ENCODE measurements at places on chromosomes 6 and 20.

GRCh38 chr6:125325586-125325985 is 23.8 kb upstream of the HDDC2 start:
- DNase-seq: no peak

GRCh38 chr6:97978855-97979271 is 695.8 kb upstream of the MMS22L start:
- no peak for DNase-seq

- DNase-seq: peak; percentile 18
Observed at GRCh38 chr6:43334466-43335095, 26.0 kb upstream of the CRIP3 start.

DNA sequence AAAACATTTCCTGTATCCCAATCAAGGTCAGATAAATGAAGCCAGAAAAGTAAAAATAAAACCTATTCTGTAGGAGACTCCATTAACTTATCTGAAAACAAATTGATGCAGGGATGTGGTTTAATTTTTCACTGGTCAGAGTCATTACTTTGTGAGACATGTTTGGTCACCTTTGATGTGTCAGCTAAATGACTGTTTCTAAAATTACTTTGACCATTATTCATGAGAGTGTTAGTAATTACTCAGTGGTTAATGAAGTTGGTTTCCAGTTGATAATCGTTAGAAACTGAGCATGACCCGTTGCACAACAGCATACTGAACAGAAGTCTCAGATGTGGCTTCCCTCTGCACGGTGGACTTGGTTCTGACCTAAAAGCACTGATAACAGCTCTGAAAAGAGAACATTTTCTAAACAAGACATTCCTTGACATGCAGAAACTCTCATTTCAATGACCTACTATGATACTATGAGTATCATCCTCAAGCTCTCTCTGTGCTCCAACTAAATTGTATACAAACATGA is 410.5 kb upstream of the RNF217 start:
- DNase-seq: no peak

DNA sequence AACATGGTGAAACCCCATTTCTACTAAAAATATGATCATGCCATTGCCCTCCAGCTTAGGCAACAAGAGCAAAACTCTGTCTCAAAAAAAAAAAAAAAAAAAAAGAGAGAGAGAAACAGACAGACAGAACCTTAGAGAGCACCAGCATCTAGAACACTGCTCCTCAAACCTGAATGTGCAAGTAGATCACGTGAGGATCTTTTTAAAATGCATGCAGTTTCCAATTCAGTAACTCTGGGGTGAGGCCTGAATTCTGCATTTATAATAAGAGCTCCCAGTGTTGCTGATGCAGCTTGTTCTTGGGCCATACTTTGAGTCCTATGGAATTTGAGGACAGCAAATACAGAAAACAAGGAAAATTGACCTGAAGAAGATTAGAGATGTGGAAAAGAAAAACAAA is 218.3 kb downstream of the ALDH8A1 start:
- DNase-seq: no peak

DNA sequence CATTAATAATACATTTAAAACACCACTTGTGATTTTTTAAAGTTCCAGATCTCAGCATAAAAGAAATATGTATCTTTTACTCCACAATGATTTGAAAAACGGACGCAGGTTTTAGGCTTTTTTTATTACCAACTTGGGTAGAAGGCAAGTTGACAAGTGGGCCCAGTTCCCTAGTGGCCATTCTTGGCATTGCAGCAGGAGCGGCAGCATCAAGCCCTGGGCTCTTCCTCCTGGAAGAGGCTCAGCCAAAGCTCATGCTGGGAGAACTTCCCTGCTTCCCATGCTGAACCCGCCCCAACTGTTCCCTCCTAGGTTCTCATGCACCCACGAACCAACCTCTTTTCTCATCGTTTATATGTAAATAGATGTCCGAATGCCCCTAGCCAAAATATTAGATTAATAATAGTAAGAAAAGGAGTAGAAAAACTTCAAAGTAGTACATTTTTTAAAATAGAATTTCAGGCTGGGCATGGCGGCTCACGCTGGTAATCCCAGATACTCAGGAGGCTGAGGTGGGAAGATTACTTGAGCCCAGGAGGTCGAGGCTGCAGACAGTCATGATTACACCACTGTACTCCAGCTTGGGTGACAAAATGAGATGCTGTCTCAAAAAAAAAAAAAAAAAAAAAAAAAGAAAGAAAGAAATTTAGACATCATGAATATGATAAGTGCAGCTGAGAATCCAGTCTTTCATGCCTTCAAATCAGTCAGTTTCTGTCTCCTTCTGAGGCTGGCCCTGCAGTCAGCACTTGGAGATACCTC is 18.2 kb upstream of the MYB start:
- peak; percentile 33 for DNase-seq

DNA sequence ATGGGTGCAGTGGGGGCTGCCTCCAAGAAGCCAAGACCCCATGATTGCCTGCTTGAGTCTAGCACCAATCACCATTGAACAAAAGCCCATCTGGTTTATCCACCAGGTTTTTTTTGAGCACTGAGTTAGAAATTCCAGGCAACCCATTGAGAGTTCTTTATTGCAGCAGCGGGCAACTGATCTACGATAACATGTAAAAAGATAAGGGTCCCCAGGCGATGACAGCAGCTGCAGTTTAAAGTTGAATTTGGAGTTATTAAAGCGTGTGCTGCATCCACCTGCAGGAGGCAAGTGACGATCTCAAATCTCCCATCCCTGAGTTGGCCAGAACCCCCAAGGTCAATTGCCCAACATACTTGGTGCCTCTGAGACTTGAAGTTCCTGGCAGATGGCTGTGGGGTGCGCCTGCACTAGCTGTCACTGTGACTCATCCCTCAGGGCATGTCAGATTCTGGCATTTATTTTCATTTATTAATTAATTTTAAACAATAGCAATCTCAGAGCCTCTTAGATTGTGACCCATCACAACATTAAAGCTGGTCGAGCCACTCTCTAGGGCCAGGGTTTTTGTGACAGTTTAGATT is 290.4 kb upstream of the SULF2 start:
- DNase-seq: no peak

DNA sequence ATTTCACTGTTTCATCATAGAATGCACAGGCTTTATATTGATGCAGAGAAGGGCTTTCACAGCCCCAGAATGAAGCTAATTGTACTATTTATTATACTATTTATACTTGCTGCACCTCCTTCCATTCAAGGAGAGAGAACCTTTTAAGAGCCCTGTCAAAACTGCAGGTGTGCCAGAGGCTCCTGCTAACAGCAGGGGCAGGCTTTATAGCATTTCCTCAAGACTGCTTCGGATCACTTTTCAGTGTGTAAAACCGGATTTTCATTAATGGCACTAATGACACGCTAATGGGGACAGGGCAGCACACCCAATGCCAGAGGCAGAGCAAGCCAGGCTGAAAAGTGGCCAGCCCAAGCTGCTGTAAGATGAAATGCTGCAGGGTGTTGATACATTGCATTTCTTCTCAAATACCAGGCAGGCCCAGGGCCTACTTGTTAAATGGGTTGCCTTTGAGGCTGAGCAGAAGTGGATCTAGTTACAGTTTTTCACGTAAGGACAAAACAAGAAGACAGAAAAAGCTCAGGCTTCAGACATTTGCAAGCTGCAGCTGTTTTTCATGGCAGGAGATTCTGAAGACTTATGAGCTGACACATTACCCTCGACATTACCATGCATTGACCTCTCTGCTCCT is 487.7 kb upstream of the BTBD3 start:
- no peak for DNase-seq

- no peak for DNase-seq
Observed at GRCh38 chr20:19710336-19711120, 47.5 kb upstream of the RIN2 start.

GRCh38 chr6:161369339-161369738 is 95.5 kb upstream of the AGPAT4 start:
- DNase-seq: peak; percentile 84

- DNase-seq: no peak
Observed at GRCh38 chr6:19024737-19025136, 637.6 kb downstream of the RNF144B start.

DNA sequence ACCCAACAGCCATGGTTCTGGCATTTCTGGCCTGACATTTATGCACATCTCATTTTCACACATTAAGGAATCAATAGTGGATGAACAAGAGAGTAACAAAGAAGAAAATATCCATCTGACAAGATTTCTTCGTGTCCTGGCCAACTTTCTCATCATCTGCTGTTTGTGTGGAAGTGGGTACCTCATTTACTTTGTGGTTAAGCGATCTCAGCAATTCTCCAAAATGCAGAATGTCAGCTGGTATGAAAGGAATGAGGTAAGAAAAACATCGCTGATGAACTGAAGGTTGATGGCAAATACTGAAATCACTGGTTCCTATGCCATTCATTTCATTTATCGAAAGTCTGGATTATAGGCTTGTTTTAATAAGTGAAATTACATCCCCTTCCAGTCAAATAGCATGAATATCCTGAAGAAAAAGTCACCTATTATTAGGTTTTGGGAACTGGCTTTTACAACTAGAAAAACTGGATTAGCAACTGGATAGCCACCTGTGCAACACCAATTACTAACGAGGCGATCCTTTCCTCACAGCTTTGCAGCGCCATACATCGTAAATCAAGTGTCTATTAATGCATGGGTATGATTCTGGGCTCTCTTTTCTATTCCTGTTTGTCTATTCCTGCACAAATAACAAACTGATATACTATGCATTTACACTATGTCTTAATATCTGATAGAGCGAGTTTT is 50.2 kb upstream of the NOP56 start:
- no peak for DNase-seq

- no peak for DNase-seq
Observed at GRCh38 chr6:136945072-136945471, 23.0 kb downstream of the SLC35D3 start.

DNA sequence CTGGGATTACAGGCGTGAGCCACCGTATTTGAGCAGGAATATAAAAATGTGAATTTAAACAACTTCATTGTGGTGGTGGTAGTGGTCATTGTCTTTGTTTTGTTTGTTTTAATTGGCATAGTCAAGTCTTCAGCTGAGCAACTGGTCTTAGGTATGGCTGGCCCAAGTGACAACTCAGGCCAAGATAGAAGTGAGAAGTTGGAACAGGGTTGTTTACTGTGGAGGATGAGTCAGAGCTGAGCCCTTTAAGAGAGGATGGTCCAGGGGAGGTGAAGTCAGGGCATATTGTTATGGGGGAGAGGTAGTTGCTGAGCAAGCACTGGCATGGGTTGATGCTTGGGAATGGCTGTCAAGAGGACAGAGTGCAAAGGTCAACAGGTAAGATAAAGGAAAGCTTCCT is 308.2 kb downstream of the FARS2 start:
- DNase-seq: no peak
